ENCODE measurements at places on chromosomes 3 and 15.
A peak's percentile ranks its signal among the peaks of the same experiment; 100 is the strongest.

DNA sequence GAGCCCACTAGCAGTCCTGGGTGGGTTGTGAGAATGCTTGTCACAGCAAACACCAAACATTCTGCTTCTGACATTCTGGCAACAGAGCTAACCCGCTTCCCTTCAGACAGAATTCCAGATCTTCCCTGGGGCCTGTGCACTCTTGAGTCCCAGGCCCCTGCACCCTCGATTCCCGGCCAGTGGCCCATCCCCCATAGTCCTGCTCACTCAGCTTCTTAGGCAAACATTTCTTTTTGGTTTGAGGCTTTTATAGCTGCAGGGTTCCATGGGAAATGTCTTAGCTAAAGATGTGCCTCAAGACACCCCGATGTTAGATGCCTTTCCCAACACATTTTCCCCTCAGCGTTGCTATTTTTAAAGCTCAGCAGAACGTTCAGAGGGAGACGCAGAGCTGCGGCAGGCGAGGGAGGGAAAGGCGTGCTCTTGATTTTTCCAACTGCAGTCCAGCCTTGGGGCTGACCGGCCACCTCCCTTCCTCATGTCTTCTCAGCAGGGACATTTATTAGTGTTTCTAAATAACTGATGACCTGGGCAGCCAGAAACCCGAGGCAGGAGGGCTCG lies 35.2 kb downstream of the ABTB1 start:
- no peak for DNase-seq

DNA sequence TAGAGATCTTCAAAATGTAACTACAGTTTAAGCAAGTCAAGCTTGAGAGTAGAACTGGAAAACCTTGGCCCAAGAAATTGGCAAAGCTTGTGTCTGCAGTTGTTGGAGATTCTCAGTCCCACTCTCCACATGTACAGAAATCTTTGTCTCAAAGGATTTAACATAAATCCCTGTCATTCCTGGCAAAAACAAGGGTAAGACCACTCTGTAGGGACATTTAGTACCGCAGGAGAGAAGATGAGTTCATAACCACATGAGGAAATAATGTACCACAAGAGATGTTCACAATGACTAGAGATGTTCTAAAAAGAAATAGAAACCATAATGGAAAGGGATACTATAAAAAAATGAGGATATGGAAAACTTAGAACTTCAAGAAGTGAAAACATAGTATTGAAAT lies 73.7 kb downstream of the RAB7A start:
- no peak for DNase-seq

- peak; percentile 96 for DNase-seq
These were observed at the start of gene UBR1 for GRCh38 chr15:43105778-43106485. Gene UBR1, minus strand, starts transcription at chr15:43106038. Its CDS starts 16 bp downstream, at chr15:43106022.

DNA sequence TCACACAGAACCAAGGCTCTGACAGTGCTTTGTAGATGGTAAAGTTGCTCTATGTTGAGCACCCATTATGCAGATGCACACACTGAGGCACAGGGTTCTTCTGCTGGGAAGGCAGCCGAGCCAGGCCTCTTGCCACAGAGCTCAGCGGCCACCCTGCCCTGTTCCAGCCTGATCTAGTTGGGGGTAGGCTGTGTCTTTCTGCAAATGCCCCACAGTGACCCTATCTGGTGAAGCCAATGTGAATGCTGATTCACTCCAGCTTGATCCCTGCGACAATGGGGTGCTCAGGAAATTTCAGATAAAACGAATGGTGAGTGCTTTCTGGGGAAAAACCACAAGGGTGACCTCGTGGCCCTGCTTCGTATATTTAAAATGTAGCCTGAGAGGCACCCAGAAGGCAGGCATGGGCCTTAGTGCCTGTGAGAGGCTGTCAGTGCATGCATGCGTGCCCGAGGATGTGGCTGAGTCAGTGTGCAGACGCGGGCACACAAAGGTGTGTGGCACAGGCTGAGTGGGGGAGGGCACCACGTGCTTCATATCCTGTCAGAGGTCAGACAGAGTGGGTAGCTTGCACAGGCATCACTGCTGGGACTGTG lies 85.7 kb downstream of the ATP2B2 start:
- no peak for DNase-seq

GRCh38 chr15:87487484-87487883 lies 769.1 kb downstream of the NTRK3 start:
- DNase-seq = no peak

DNA sequence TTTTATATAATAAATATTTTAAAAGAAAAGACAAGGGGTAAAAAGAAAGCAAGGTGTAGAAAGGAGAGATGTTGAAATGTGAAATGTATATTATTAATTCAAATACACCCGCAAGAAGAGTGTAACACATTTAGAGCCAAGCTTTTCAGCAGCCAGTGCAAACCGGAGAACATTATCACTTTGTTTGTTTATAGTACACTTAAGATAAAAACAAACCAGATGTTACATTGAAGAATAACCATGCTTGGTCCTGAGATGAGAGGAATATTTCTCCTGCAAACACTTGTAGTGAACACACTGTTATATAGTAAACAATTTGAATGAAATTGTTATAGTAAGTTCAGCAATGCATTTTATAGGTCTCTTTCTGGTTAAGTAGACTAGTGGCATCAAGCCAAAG lies 1441.5 kb downstream of the OTOL1 start:
- DNase-seq = no peak

- no peak for DNase-seq
These were observed 9.5 kb downstream of the SEMA4B start for GRCh38 chr15:90210593-90210992.

- peak; percentile 55 for DNase-seq
These were observed 17.3 kb upstream of the STAC start for GRCh38 chr3:36362973-36363372.

DNA sequence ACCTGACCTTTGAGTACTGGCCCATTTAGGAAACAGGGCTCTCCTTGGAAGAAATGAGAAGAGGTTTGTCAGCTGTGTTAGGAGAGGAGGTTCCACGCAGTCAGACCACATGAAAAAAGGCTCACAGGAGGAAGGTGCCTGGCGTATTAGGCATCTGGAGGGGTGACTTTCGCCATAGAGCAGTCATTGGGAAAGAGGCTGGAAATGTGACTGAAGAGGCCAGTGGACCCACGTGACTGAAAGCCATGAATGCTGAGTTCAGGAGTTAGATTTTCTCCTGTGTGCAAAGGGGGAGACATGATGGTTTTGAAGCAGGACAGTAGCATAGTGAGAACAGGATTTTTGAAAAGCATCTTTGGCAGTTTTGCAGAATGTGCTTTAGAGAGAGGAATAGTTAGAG lies 29.7 kb upstream of the RNF7 start:
- DNase-seq = no peak

DNA sequence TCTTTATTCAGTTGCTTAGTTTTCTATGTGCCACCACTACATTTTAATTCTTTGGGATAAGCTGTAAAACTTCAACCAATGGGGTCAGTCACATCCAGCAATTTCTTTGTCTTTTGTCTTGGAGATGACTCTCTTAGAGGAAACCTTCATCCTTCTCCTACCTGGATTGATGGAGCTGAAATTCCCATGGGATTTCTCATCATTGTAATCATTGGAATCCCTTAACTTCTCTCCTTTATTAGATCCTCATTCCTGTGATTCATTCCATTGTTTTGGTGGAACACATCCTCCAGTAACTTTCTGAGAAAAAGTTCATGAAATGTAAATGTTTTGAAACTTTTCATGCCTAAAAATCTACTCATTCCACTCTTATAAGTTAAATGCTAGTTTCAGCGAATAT lies 9.6 kb upstream of the PLOD2 start:
- DNase-seq = no peak

GRCh38 chr3:151345859-151346258 lies 16.5 kb upstream of the P2RY13 start:
- DNase-seq = peak; percentile 62

DNA sequence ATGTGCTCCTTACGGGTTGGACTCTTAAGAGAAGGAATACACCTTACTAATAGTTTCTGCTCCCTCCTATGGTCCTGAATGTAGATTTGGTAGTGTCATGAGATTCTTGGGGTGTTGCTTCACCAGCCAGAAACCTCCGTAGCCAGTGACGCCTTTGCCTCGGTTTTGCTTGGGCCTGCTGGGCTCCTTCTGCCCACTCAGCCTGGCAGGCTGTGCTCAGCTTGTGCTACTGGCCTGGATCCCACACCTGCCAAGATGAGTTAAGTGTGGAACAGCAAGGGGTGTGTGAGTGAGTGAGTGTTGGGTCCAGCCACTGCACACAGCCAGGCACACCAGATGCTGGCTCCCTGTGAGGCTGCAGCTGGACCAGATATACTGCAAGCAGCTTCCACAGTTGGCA lies 560.1 kb downstream of the NLGN1 start:
- no peak for DNase-seq

DNA sequence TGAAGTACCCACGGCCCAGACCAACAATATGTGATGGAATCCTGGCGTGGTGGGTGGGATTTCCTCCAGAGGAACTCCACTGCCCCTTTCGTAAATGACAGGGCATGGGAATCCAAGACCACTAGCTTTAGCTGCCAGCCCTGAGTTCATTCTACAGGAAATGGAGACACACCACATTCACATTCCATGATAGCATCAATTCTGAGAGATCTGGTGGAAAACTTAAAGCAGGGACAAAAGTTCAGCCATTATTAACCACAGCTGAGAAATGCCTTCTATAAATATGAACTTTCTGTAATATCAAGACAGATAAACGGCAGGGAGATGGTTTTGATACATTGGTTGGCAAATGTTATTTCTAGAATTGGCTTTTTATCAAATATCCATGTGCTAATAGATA lies 98.2 kb downstream of the FBN1 start:
- DNase-seq = peak; percentile 79

GRCh38 chr3:162677475-162677874 lies 1180.9 kb downstream of the OTOL1 start:
- no peak for DNase-seq

DNA sequence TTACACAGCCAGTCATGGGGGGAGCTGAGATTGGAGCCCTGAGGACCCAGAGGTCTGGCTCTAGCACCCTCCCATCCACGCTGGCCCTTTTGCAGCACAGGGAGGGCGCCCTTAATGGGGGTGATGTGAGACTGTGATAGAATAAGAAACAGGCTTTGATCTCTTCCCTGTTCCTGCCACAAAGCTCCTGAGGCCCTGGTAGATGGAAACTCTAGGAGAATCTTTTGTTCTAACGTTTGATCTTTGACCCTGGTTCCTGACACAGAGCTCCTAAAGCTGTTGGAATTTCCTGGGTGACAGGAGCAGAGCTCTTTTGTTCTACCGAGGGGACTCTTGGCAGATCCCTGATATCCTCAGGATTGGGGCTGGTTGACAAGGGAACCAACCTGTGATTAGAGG lies 1.2 kb upstream of the UROC1 start:
- no peak for DNase-seq

DNA sequence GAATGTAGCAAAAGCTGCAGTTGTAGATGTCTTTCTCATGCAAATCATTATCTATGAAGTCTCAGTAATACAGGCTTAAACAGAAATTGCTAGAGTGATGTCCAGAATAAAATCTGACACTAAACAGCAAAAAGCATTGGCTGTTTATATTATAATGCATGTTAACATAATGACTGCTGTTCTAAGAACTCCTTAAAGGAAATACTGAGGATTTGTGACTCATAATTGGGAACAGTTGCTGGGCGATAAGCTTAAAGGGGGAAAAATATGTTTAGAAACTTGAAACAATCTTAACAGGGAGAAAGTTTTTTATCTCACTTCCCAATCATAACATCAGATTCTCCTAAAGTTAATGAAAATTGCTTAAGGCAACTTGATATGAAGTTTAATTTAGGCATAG lies 17.5 kb downstream of the TIPARP start:
- peak; percentile 69 for DNase-seq

- DNase-seq = no peak
These were observed 4.5 kb downstream of the ADGRG7 start for GRCh38 chr3:100613721-100614390.

DNA sequence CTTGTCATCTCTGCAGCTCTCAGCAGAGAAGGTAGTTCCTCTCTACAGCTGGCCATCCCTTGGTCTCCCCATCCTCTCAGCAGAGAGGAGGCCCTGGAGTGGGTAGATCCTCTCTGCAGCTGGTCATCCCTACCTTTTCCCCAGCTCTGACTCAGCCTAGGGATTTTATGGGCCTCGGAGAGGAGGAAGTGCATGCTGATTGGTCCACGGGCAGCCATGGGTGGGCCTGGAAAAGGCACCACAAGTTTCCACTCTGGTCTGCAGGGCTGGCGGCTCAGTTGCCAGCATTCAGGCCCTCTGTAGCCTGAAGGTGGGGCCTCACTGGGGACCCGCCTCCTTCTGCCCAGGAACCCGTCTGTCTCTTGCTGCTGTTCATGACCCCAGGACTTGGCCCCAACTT lies 36.9 kb downstream of the NR1D2 start:
- DNase-seq = no peak

- DNase-seq = peak; percentile 90
These were observed 25.9 kb upstream of the SPRED1 start for GRCh38 chr15:38226608-38227266.

GRCh38 chr3:146159037-146159436 lies 1.9 kb downstream of the PLOD2 start:
- DNase-seq = no peak

- DNase-seq = no peak
These were observed 175.4 kb upstream of the LINGO1 start for GRCh38 chr15:77808075-77808474.

- no peak for DNase-seq
These were observed 64.3 kb upstream of the PLCL2 start for GRCh38 chr3:16820485-16820884.

DNA sequence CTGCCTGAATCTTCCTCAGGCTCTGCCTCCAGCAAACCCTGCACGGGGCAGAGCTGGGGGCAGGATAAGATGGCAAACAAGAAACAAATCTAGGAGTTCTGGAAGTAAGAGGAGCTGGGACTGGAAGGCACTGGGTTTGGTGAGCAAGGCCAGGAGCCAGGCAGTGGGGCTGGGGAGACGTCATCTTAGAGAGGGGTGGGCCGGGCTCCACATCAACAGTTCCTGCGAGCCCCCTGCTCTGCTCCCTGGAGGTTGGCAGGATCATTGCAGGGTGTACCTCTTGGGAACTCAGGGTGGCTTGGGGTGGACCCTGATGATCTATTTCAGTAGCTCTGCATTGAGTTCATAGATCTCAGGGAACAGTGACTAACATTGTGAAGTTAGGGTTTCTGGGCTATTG lies 87.3 kb upstream of the PRR23E start:
- no peak for DNase-seq

- no peak for DNase-seq
These were observed 42.2 kb upstream of the PLCL2 start for GRCh38 chr3:16842272-16843270.

DNA sequence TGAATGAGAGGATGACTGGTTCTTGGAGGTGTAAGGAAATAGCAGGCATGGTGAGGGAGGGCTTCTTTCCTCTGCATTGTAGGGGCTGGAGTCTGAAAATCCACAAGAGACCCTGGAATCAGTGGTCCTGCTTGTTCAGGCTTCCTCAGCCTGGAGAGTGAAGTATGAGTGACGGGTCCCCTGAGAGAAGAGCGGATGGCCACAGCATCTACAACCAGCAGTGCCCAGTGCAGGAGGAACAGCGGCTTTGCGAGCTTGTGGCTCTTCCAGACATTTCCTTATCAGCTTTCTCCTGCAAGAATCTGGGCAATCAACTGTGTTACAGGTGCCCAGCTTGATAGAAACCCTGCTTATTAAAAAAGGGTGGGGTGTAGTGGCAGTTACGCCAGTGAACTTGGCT lies 97.0 kb upstream of the HES1 start:
- no peak for DNase-seq

GRCh38 chr15:55394694-55395093 lies 13.5 kb downstream of the CCPG1 start:
- DNase-seq = peak; percentile 50
